Activated CD8-positive, alpha-beta T cell treated with anti-CD3 and anti-CD28 coated beads, Interleukin-2, amount 10 ng/mL, durations not matched to agents 7 days and 5 days (primary cell): ENCODE measurements at places on chromosomes 3 and 15. TPM values are rescaled to one million over a fixed set of nuclear protein-coding genes. Genes with fewer than 3 reads are reported as not detected.
A peak's percentile ranks its signal among the peaks of the same experiment; 100 is the strongest.

The SLC33A1 gene
- 20.0 TPM for total RNA-seq

The ERICH6 gene
- total RNA-seq = 0.21 TPM

The GOLGA6L4 gene
- total RNA-seq = 0.99 TPM

The KLHL6 gene
- 27.8 TPM for total RNA-seq

The PIK3CA gene
- 22.3 TPM for total RNA-seq

DNA sequence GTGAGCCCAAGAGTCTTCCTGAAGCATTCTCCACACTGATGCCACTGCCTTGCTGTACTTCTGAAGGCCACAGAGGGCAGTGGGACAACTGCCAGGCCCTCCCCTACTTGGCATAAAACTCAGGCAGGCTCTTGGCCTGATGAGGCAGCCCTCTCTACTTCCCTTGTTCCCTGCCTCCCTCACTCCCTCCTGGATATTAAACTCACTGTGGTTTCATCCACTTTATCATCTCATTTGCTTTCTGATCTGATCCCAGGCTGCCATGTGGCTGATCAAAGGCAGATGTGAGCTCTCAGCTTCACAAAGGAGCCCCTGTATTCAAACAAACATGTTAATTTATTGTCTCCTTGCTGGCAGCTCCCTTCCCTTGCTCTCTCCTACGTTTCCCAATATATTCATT is 533.5 kb downstream of the IGSF11 start:
- no peak for DNase-seq

DNA sequence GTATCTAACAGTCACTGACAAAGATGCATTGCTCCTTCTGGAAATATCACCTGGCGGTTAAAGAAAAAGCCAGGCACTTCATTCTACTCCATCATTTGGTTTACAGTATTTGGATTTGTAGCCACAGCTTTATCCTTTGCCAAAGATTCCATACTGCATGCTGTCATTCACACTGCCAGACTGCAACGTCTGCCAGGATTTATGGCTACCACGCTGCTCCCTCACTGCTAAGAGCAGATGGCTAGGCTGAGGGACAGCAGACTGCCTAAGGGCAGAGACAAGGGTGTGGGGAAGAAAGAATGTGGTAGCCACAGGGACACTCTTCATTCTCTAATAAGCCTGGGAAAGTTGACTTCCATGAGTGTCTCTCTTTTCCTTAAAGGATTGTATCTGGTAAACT is 1047.0 kb downstream of the TUSC7 start:
- no peak for DNase-seq

DNA sequence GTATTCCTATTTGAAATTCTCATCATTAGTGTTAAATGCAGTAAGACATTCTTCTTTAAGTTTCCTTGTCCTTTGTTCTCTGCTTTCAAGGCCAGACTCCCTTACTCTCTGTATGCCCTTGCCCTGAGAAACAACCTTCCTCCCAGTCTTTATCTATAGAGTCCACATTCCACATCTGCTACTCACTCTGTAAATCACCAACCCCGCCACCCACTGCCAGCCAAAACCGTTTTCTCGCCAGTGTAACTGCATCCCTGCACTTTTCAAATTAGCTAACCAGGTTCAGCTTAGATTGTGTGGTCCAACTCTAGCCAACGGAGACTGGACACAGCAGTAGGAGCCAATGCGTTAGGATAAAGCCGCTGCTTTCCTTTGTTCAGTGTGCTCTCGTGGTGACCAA is 402.4 kb upstream of the PDZRN3 start:
- DNase-seq = no peak

GRCh38 chr3:25548836-25549235 is 115.9 kb downstream of the TOP2B start:
- no peak for DNase-seq

DNA sequence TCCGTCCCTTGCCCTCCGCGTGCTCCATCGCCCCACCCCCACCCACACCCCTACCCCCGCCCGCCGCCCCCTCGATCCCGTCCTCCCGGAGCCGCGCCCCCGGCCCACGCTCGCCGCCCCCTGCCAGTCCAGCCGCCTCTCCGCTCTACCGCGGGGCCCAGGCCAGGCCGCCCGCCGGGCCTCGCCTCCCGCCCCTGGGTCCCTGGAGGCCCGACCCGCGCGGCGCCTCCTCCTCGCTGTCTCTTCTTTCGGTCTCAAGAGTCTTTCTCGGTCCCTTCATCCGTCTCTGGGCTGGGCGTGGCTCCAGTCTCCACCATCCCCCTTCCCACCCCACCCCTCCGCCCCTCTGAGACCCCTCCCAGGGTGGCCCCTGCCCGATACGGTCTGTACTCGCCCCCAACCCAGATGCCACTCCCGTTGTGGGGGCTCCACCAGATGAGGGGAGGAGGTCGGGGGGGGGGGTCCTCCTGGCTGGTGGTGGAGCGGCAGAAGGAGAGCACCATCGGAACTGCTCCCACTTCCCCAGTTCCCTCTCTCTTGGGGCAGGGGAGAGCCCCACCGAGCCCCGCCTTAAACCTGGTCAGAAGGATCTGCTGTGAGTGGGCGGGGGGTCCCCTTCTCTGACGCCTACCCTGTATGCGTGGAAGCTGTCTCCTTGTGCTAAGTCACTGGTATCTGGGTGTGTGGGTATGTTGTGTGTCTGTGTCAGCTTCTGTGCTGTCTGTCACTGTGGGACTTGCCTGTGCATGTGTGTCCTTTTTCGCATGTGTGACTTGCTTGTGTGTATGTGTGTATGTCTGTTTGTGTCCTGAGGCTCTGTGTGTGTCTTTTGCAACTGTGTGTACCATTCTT is 1.0 kb downstream of the PRKCD start:
- DNase-seq = peak; percentile 35

GRCh38 chr3:76308541-76308940 is 523.2 kb upstream of the ZNF717 start:
- DNase-seq = no peak

DNA sequence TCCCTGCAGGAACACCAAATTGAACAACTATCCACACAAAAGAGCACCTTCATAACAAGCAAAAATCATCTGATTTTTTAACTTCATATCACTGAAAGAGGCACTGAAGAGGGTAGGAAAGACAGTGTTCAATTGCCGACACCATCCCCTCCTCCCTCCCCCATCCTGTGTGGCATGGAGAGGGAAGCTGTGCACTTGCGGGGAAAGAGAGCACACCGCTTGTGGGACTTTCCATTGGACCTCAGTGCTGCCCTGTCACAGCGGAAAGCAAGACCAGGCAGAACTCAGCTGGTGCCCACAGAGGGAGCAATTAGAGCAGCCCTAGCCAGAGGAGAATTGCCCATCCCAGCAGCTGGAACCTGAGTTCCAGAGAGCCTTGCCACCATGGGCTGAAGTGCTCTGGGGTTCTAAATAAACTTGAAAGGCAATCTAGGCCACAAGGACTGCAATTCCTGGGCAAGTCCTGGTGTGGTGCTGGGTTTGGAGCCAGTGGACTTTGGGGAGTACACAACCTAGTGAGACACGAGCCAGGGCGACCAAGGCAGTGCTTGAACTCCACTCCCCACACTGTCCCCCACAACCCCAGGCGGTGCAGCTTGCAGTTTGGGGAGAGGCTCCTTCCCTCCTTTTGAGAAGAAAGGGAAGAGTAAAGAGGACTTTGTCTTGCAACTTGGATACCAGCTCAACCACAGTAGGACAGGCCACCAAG is 27.0 kb downstream of the PEAK1 start:
- DNase-seq = no peak

- no peak for DNase-seq
Measured at GRCh38 chr3:142618917-142619461, 22.8 kb downstream of the PLS1 start.

DNA sequence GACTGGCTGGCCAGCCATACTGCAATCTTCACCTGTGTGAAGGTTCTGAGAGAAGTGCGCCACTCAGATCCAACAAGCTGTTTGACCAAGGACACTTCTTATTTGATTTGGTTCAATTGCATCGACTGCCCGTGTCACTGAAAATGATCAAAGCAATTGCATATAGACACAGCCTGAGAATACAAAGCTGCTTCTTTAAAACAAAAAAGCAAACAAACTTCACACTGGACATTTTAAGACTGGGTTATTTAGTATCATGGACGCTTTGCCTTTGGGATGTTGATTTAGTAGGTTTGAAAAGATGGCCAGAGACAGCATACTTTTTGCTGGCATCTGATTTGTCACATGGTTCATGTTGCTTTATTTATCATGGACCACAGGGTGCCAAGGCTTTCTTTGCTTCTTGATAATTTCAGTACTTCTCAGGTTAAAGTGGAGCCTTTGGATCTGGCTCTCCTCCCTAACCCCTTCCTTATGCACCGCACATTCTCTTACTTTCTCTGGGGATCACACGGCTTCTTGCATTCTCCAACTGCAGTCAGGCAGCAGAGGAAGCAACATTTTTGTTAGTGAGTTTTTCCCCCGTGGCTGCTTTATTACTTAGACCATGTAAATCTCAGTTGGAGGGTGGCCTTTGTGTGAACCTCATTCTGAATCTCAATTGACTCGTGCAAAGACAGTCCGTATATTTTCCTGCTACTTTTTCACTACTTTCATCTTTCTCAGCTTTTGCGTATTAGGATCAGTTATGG is 151.0 kb downstream of the CD47 start:
- DNase-seq = no peak

DNA sequence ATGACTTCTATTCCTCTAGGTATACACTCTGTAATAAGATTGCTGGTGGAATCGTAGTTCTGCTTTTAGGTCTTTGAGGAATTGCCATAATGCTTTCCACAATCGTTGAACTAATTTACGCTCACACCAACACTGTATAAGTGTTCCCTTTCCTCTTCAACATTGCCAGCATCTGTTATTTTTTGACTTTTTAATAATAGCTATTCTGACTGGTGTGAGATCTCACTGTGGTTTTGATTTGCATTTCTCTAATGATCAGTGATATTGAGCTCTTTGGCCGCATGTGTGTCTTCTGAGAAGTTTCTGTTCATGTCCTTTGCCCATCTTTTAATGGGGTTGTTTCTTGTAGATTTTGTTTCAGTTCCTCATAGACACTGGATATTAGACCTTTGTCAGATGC is 12.8 kb downstream of the NXPE3 start:
- no peak for DNase-seq

DNA sequence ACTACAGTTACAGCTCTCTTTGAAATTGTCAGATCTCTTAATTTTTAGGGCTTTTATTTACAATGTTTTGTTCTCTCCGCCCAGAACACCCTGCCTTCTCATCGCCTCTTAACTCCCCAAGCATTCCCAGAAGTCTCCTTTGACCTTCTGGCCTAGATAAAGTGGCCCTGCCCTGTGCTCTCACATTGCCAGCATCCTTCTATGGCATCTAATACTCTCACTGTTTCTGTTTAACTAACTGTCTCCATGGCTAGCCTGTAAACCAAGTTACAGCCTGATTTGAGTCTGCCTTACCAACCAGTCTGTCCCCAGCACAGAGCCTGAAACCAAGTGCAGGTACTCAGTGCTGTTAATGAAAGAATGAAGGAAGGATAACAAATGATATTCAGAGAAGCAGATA is 19.9 kb downstream of the COL8A1 start:
- no peak for DNase-seq

DNA sequence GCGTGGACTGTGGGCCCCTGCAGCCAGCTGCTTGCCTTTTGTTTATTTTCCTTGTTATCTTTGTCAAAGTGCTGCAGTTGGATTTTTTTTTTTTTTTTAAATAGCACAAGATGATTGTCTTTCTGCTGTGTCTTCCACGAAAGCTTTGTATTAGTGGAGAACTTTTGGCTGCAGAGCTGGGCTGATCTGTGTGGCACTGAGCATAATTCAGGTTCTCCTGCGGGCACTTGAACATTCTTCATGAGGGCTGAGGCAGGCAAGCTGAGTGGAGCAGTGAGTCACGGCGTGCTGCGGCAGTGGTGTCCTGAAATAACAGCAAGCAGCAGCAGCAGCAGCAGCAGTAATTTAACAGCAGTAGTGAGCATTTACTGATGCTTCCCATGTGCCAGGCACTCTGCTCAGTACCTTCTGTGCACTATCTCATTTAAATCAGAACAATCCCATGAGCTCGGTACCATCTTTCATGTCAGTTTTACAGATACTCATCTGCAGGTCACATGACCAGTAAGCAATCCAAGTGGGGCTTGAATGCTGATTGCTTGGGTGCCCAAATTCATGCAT is 45.8 kb downstream of the MITF start:
- no peak for DNase-seq

- DNase-seq = peak; percentile 69
Measured at GRCh38 chr15:90407871-90408317, 19.9 kb downstream of the IQGAP1 start.

- DNase-seq = no peak
Measured at GRCh38 chr15:52010633-52011595, 8.1 kb upstream of the MAPK6 start.
